ENCODE measurements at places on chromosomes 2 and 18.
A peak's percentile ranks its signal among the peaks of the same experiment; 100 is the strongest.

GRCh38 chr2:162315938-162316337, 2.5 kb downstream of the IFIH1 start:
- no peak for DNase-seq

DNA sequence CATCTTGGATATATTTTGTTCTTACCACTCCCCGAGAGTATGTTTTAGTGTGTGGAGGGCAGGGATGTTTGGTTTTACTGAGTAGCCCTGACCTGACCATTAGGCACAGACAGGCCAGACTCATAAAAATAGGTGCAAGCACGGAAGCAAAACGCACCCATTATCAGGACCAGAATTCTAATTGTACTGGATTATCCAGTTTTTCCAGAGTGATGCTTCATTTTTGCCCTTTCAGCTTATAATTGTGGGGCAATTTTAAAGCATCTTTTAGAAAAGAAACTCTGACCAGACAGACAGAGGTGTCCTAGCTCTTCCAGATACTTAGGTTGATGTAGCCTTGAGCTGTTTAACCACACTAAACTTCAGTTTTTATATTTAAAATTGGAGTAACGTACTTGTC, 4.4 kb downstream of the NCOA1 start:
- DNase-seq, result no peak

DNA sequence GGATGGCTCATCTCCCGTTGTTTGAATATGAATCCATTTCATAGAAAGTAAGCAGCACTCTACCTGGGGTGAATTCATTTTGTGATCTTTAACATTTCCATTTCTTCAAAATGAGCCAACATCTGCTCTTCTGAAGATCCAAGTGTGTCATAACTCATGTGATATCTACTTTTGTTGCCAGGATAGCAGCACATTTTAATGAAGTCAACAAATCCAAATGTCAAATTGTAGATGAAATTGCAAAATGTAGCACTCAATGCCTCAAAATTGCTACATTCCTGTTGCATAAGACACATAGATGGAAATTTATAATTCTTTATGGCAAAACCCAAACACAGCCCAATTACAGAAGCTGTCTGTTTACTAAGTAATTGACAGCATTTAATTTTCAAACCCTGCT, 360.7 kb downstream of the TMX3 start:
- no peak for DNase-seq

DNA sequence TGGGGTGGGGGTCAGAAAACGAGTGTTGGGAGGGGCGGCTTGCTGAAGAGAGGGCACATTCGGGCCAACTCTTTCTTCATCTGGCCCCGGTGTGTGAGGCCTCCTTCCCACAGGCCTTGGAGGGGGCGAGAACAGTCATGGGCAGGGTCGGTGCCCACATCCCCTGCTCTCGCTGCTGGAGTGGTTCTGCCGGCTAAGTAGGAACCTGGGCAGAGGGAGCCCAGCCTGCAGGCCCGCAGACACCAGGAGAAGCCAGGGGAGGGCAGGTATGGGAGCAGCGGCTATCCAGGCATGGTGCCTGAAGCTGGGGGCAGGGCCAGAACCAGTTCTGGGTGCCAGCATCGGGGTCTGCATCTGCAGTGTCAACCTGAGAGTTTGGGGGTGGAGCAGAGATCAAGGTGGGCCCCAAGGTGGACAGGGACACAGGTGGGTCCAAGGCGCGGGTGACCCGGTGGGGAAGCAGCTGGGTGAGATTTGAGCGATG, 46.6 kb upstream of the HPCAL1 start:
- DNase-seq, result no peak

DNA sequence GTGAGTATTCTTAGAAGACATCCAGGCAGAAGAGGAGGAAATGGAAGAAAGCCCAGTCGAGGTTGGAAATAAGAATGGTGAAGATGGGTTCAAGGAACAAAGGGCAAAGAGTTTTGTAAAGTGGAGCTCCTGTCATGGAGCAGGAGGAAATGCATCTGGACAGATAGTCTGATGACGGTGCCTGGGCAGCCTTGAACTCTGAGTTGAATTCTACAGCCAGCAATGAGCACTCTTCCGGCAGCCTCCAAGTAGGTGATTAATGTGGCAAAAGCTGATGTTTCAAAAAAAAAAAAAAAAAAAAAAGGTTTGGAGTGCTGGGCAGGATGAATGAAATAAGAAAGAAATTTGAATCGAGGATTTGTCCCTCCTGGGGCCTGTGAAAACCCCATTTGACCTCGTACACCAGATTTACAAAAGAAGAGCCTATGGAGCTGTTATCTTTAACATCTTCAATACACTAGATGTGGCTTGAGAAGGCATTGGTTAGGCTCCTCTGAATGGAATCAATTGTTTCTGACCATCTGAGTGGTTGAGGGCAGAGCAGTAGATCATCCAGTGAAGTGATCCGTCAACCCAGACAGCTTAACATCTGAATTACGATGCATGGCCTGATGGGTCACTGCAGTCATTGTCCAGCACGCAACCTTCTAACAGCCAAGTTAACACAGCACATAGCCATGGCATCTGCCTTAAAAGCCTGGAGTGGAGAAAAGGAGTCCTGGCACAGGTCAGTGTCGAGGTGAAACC, 449.7 kb downstream of the TXNL1 start:
- DNase-seq, result no peak

GRCh38 chr2:224781400-224781799, 65.2 kb upstream of the CCDC195 start:
- no peak for DNase-seq

GRCh38 chr18:46693996-46694395, 37.0 kb upstream of the LOXHD1 start:
- no peak for DNase-seq

GRCh38 chr18:44509048-44509447, 171.6 kb upstream of the SETBP1 start:
- DNase-seq, result no peak

DNA sequence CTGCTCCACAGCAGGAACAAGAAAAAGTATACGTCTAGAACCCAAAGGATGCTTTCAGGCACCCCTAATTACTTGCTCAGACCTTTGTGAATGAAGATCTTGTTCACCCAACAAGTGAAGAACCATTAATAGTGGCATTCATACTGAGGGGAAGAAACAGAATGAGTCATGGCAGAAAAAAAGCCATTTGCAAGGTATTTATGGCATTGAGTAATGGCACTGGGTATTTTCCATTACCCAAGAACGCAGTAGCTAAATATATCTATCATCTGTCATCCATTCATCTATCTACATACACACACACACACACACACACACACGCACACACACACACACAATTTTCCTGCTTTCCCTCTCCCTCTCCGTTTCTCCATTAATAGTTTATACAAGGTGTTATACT, 56.4 kb upstream of the XIRP2 start:
- DNase-seq, result no peak

DNA sequence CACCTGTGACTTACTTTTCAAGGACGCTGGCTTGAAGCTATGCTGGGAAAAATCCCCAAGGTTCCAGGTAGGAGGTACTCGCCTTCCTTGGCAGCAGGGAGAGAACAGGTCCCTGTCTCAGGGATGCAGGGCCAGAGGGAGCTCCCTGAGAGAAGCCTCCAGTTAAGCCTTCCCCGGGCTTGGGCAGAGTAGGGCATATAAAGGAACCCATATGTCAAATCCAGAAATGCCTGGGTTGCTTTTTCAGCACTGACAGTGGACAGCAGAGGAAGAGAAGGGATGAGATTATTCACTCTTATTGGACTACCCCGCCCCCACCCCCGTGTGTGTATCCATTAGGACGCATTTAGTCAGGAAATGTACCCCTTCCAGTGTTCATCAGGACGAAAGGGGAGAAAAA, 89.3 kb upstream of the TEX51 start:
- no peak for DNase-seq

DNA sequence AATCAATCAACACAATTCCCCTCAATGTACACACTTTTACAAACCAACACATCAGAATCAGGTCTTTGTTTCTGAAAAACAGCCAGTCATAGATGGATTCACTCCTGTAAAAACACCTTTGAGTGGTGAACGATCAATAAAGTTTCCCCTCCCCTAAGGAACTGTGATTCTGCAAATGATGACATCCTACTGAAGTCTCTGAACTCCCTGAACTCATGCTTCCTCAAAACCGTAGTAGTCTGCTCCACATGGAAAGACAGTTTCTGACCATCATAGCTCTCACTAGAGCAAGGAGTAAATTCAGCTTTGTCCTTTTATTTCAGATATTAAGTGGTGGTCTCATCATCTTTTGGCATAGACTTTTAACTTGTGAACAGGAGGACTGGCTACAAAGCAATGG, 43.5 kb upstream of the ACTR3 start:
- DNase-seq, result no peak

- peak; percentile 49 for DNase-seq
Observed at GRCh38 chr2:55616551-55617174, 759 bp downstream of the PPP4R3B start.

DNA sequence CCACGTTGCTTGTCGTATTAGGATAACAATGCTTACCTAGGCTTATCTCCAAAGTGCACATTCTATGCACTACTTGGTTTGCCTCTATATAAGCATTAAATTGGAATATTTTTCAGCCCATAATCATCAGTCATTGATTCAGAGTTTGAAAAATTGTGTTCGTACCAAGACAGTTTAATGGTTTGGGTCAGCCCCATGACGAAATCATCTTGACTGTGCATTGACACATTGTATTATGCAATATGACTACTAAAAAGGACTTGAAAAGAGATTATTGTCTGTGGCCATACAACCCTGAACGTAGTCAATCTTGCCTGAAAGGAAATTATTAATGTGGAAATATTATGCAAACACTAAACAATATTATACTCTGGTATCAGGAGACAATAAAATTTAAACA, 141.3 kb downstream of the EML6 start:
- DNase-seq, result no peak

- DNase-seq, result no peak
Observed at GRCh38 chr2:95272781-95273180, 1.5 kb upstream of the PROM2 start.

GRCh38 chr2:46010925-46011490, 286.2 kb upstream of the EPAS1 start:
- DNase-seq, result no peak

DNA sequence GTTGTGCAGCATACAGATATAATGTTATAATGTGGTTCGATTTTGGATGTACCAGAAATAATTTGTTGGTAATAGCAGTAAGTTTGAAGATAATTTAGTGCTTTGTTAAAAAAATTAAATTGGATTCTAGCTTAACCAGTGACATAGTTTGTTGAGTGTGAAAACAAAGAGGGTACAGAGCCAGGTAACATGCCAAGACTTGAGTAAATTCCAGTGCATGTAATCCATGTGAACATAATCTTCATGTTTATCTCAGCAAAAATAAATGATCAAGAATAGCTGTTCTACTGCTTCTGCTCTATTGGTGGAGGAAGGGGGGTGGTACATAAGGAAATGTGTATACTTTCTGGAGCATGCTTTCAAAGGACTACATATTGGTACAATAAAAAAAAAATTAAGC, 165.8 kb downstream of the DNAH7 start:
- no peak for DNase-seq

- no peak for DNase-seq
Observed at GRCh38 chr18:76346490-76347130, 148.4 kb downstream of the ZNF516 start.

DNA sequence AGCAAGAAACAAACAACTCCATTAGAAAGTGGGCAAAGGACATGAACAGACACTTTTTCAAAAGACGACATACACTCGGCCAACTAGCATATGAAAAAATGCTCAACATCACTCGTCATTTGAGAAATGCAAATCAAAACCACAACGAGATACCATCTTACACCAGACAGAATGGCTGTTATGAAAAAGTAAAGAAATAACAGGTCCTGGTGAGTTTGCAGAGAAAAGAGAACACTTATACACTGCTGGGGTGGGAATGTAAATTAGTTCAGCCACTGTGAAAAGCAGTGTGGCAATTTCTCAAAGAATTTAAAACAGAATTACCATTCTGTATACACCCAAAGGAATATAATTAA, 130.5 kb downstream of the PLCL1 start:
- DNase-seq, result no peak

DNA sequence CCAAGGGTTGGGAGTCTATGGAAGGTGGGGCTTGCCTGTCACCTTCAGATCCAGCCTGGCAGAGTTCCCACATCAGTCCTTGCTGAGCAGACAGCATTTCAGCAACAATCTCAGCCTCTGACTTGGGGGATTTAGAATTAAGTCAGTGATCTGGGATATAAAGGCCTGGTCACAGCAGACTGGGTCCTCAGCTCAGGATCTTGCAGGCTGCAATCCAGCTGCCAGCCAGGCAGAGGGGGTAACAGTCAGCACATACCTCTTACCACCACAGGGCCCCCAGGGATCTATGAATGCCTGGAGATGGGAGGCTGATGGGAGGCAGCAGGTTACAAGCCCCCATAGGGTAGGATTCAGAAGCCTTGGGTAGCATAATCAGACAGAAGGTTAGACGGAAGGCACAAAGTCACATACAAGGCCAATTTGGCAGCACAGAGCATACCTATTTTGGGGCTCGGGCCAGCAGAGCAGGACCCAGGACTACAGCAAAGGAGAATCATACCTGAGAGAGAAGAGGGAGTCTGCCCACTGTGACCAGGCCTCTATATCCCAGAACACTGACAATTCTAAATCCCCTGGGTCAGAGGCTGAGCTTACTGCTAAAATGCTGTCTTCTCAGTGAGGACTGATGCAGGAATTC, 163.5 kb downstream of the MTCL1 start:
- no peak for DNase-seq

Measured in activated CD8-positive, alpha-beta T cell treated with anti-CD3 and anti-CD28 coated beads for 36 hours (primary cell).